Activated CD4-positive, alpha-beta memory T cell treated with anti-CD3 and anti-CD28 coated beads for 36 hours (primary cell): ENCODE measurements at places on chromosomes 7 and 10. TPM values are rescaled to one million over a fixed set of nuclear protein-coding genes. Genes with fewer than 3 reads are reported as not detected.

DNA sequence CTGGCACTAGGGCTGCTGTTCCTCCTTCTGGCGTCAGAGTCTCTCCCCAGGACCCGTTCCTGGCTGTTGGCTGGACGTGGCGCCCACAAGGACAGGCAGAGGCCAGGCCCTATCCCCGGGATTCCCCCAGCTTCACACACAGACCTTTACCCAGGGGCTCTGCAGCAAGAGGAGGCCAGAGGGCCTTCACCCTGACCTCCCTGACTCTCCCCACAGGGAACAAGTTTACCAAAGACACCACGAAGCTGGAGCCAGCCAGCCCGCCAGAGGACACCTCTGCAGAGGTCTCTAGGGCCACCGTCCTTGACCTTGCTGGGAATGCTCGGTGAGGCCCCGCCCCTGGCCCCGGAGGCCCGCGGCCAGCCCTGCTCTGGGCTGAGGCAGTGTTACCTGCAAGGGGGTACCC lies 82.2 kb downstream of the GTF2IRD1 start:
- H3K4me1 ChIP-seq, result no peaks in the 10 kb centered on the region
- H3K36me3 ChIP-seq, result no peaks in the 10 kb centered on the region
- no peak overlapping the region for H3K27ac ChIP-seq

GRCh38 chr7:111290419-111290818 lies 199.5 kb downstream of the LRRN3 start:
- H3K4me1 ChIP-seq, result no peaks in the 10 kb centered on the region
- no peak for DNase-seq
- H3K27me3 ChIP-seq, result no peaks in the 10 kb centered on the region
- no peak overlapping the region for H3K27ac ChIP-seq
- H3K36me3 ChIP-seq, result peaks cover 19% of the 10 kb centered on the region

GRCh38 chr7:129853661-129854268 lies 99.0 kb downstream of the UBE2H start:
- no peaks in the 10 kb centered on the region for H3K27me3 ChIP-seq
- H3K27ac ChIP-seq, result peak overlapping the region; percentile 23
- DNase-seq, result no peak
- peaks cover 40% of the 10 kb centered on the region for H3K4me1 ChIP-seq

DNA sequence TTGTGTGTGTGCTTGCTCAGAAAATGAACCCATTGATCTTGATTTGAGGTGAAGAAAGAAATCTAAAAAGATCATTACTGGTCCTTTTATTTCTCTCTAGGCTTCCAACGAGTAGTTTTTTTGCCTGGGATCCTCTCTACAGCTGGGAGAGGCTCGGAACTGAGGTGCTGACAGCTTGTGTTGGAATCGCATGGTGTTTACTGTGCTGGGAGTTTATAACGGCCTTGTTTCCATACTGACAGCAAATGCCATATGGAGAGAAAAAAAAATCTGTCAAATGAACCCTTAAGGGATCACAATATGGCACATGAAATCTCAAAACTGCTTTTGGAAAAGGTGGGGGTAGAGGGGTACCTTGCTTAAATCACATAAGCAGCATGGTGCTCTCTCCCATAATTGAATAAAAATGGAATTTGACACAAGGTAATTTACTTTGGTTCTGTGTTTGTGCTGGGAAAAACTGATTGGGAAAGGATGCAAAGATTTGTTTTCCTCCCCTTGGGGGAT lies 165.0 kb downstream of the RGS10 start:
- no peak for DNase-seq
- peaks cover 15% of the 10 kb centered on the region for H3K4me1 ChIP-seq
- H3K27ac ChIP-seq, result no peak overlapping the region
- no peak overlapping the region for H3K4me3 ChIP-seq

GRCh38 chr10:97081621-97082235 lies 104.0 kb downstream of the SLIT1 start:
- no peak overlapping the region for H3K27ac ChIP-seq
- H3K4me1 ChIP-seq, result no peaks in the 10 kb centered on the region
- H3K27me3 ChIP-seq, result peaks cover 21% of the 10 kb centered on the region
- no peaks in the 10 kb centered on the region for H3K36me3 ChIP-seq
- DNase-seq, result peak; percentile 72

- H3K36me3 ChIP-seq, result peaks cover 14% of the 10 kb centered on the region
- peaks cover 57% of the 10 kb centered on the region for H3K4me1 ChIP-seq
- no peaks in the 10 kb centered on the region for H3K27me3 ChIP-seq
- H3K27ac ChIP-seq, result no peak overlapping the region
- no peak for DNase-seq
- H3K4me3 ChIP-seq, result no peak overlapping the region
Observed at GRCh38 chr10:43153901-43154300, 15.7 kb downstream of the CSGALNACT2 start.

GRCh38 chr10:790821-791551 lies 101.5 kb upstream of the DIP2C start:
- DNase-seq, result peak; percentile 0
- peaks cover 2% of the 10 kb centered on the region for H3K27me3 ChIP-seq
- H3K4me1 ChIP-seq, result no peaks in the 10 kb centered on the region
- no peak overlapping the region for H3K27ac ChIP-seq

- no peaks in the 10 kb centered on the region for H3K36me3 ChIP-seq
- no peaks in the 10 kb centered on the region for H3K4me1 ChIP-seq
- H3K4me3 ChIP-seq, result no peak overlapping the region
- DNase-seq, result no peak
- H3K27me3 ChIP-seq, result peaks cover under 1% of the 10 kb centered on the region
- no peak overlapping the region for H3K27ac ChIP-seq
Observed at GRCh38 chr7:20211376-20211775, 5.8 kb downstream of the MACC1 start.

The EGFR gene
- total RNA-seq, result not detected

The LRRN3 gene
- total RNA-seq, result 4.4 TPM

The ZNF775 gene
- 6.0 TPM for total RNA-seq

The CPA4 gene
- 0.45 TPM for total RNA-seq
